ENCODE measurements at places on chromosomes 16 and 17.

DNA sequence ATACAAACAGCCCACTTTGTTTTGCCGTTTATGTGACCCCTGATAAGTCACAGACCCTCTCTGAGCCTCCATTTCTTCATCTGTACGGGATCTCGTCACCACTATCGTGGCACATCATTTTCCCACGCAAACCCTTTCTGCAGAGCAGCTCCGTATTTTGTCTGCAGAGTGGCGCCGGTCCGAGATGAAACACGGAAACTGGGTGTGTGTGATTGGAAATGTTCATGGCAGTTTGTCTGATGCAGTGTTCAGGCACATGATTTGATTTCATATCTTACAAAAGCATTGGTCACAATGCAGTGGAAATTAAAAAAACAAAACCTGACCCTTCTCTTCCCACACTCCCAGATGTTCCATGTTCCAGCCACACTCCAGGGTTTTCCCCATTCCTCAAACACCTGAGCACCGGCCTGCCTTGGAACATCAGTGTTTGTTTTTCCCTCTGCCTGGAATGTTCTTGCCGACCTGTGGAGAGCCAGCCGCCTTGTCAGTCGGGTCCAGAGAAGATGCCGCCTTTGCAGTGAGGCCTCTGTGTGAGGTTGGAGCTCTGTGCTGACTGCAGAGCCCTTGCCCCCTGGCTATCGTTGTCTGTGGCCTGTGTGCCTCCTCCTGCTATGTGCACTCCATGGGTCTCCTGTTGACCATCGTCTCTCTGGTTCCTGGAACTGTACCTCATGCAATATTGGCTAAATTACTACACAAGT, 39.2 kb downstream of the NT5M start:
- DNase-seq = no peak

DNA sequence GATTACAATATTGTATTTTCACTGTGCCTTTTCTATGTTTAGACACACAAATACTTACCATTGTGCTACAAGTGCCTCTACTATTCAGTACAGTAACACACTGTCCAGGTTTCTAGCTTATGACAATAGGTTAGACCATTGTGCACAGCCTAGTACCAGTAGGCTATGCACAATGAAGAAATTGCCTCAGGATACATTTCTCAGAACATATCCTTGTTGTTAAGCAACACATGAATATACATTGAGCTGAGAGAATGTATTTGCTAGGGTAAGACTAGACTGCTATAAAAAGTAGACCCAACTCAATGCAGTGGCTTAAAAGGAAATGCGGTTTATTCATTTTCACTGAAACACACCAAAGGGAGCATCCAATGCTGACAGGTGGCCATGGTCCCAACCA, 285.1 kb downstream of the HS3ST3A1 start:
- DNase-seq = no peak

- no peak for DNase-seq
Observed at GRCh38 chr16:49747654-49748053, 108.3 kb downstream of the ZNF423 start.

DNA sequence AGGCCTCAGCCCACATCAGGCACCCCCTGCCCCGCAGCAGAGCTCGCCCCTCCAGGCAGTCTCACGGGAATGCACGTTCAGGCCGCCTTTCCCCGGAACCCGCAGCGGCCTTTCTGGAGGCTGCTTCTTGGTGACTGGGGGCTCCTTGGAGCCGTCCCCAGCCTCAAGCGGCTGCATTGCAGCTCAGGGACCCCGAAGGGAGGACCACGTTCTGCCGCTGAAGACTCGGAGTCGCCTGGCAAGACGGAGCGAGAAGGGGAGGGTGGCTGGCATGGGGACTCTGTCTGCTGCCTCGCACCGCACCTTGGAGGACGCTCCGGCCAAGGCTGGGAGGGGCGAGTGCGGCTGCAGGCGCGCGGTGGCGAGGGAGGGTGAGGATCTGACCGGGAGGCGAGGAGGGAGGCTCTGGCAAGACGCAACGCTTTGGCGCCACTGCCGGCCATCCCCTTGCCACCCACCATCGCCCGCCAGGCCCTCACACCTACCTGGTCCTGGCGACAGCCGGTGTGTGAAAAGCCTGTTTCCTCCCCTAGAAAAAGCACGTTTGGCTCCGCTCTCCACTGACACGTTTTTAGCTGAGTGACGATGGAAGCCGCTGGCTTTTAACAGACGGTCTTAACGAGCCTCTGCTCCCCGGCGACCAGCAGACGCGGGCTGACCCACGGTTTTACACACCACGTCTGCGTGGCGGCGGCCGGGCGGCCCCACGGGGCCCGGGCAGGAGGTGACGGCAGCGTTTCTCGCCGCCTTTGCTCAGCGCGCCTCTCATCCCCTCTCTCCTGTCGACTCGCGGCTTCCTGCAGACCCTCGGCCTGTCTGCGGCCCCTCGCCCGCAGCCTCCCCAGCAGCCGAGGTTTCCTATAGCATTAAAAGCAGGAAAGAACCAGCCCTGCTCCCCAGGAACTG, 16.7 kb upstream of the GNG13 start:
- no peak for DNase-seq

GRCh38 chr16:11386791-11387546, 41.7 kb downstream of the RMI2 start:
- no peak for DNase-seq

- no peak for DNase-seq
Observed at GRCh38 chr17:37301288-37301687, 74.5 kb upstream of the C17orf78 start.
